ENCODE measurements at places on chromosomes 4 and X.

- DNase-seq: no peak
Observed at GRCh38 chrX:134990801-134991481, at the start of gene SMIM10. Gene SMIM10, plus strand, starts transcription at chrX:134990991. Its CDS starts 105 bp downstream, at chrX:134991096.

DNA sequence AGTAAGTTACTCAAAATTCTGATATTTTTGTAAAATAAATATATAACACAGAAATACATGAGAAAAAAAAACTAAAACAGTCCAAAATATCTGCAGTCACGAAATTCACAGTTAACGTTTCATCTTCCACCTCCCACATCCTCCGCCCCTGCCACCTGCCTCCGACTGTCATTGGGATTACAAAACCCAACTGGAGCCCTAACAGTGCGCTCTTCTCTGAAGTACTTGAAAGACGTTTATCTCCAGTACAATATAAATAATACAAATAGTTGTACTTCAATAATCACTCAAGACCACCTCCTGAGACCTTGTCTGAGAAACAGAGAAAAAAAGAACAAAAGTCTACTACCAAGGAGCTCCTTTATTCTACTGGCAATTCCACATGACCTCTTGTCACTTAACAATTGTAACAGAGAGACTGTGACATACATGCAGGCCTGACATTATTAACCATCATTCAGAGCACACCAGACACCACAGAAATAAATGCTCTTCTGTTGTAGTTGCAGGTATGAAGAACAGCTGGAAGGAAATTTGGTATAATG, 280.6 kb downstream of the PPP3CA start:
- no peak for DNase-seq

GRCh38 chr4:128387600-128388351, 100.2 kb upstream of the PGRMC2 start:
- DNase-seq: no peak

DNA sequence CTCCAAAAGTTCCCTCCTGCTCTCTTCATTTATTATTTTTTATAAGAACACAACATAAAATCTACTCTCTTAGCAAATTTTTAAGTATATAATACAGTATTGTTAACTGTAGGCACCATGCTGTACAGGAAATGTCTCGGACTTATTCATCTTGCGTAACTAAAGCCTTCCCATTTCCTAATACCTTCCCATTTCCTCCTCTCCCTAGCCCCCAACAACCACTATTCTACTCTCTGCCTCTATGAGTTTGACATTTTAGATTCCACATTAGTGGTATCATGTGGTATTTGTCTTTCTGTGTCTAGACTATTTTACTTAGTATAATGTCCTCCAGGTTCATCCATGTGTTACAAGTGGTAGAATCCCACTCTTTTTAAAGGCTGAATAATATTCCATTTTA, 15.8 kb upstream of the SYTL4 start:
- DNase-seq: no peak

- no peak for DNase-seq
Observed at GRCh38 chr4:16572161-16572560, 326.3 kb downstream of the LDB2 start.

- DNase-seq: no peak
Observed at GRCh38 chr4:61149278-61149677, 50.8 kb upstream of the ADGRL3 start.

DNA sequence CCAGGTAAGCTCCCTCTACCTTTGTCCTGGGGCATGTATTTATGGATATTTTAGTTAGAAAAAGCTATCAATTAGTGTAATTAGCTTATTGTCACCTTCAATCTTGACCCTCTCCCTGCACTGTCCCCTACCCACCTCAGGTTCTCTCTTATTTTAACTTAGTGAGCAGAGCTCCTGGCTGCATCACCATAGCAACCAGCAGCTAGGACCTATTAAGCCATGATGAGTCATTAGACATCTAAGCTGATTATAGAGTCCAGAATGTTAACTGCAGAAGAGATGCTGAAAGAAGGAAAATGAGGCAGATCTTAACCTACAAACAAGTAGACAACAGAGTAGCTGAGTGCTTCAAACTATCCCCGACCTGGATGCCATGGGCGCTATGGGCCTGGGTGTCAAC, 36.6 kb downstream of the MAGEE2 start:
- no peak for DNase-seq

GRCh38 chrX:48835524-48836329, at the start of gene PCSK1N:
Gene PCSK1N, minus strand, starts transcription at chrX:48835610. Its CDS starts 78 bp downstream, at chrX:48835532.
- peak; percentile 40 for DNase-seq

DNA sequence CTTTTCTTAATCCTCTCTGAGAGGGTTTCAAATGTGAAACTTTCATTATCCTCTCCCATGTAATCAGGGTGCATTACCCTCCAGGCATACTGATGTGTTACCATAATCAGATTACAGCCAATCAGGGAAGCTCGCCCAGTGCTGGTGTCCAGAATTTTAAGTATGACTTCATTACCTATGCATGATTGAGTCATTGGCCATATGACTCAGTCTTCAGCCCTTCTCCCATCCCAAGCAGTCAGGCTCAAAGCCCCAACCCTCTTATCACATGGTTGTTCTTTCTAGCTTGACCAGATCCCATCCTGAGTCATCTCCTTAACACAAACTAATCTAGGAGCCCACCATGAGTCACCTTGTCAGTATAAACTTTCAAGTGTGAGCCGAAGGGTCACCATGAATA, 1668.1 kb upstream of the AGA start:
- DNase-seq: no peak

GRCh38 chrX:124289443-124289842, 43.0 kb upstream of the TEX13D start:
- DNase-seq: peak; percentile 39

- DNase-seq: no peak
Observed at GRCh38 chr4:54843946-54844345, 186.2 kb downstream of the KIT start.
